Central memory CD4-positive, alpha-beta T cell (primary cell): ENCODE measurements at places on chromosomes 5 and 9.

DNA sequence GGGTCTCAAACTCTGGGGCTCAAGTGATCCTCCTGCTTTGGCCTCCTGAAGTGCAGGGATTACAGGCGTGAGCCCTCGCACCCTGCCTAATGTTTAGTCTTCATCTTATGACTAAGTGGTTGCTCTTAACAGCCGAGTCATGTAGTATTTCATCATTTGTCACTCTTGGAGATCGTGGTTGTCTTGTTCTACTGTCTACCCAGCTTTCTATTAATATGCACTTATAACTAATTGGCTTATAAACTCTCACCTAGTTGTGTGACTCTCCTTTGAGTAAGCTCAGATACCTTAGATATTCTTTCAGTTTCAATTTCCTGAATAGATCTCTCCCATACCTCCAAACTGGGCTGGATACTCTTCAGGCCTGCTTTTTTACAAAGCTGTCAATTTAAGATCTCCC lies 19.9 kb downstream of the SLC44A1 start:
- no peak for DNase-seq

GRCh38 chr5:42267091-42267490 lies 156.1 kb upstream of the GHR start:
- no peak for DNase-seq

DNA sequence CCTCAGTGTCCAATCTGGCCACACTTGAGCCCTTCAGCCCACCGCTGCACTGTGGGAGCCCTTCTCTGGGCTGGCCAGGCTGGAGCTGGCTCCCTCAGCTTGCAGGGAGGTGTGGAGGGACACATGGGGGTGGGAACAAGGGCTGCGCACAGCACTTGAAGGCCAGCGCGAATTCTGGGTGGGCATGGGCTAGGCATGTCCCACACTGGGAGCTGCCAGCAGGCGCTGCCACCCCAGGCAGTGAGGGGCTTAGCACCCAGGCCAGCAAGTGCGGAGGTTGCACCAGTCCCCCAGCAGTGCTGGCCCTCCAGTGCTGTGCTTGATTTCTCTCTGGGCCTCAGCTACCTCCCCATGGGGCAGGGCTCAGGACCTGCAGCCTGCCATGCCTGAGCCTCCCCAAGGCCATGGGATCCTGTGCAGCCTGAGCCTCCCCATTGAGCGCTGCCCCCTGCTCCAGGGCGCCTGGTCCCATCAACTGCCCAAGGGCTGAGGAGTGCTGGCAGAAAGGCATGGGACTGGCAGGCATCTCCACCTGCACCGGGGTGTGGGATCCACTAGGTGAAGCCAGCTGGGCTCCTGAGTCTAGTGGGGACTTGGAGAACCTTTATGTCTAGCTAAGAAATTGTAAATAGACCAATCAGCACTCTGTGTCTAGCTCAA lies 148.2 kb downstream of the EMB start:
- DNase-seq: no peak

- DNase-seq: no peak
Observed at GRCh38 chr9:1208157-1208556, 158.0 kb downstream of the DMRT2 start.

- no peak for DNase-seq
Observed at GRCh38 chr9:115883467-115884329, 269.9 kb upstream of the PAPPA start.

DNA sequence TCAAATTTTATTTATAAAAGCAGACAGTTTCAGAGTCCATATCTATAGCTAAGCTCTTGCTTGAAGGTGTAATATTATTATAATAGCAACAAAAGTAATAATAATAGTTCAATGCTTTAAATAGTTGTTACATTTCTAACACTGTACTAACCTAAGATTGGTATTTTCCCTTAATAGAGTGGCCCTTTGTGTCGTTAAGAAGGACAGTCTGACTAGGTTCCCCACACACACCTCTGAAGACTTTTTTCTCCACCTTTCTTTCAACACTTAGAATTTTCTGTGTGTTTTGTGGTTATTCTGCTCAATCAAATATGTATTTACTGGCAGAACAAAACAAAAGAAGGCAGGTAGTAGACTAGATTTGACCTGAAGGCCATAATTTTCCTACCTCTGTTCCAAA lies 223.2 kb upstream of the ACO1 start:
- no peak for DNase-seq

- DNase-seq: no peak
Observed at GRCh38 chr5:3671337-3671736, 75.7 kb downstream of the IRX1 start.

- no peak for DNase-seq
Observed at GRCh38 chr9:113548221-113549041, 84.9 kb downstream of the RGS3 start.

- DNase-seq: no peak
Observed at GRCh38 chr9:18821788-18822187, 211.2 kb downstream of the SAXO1 start.

DNA sequence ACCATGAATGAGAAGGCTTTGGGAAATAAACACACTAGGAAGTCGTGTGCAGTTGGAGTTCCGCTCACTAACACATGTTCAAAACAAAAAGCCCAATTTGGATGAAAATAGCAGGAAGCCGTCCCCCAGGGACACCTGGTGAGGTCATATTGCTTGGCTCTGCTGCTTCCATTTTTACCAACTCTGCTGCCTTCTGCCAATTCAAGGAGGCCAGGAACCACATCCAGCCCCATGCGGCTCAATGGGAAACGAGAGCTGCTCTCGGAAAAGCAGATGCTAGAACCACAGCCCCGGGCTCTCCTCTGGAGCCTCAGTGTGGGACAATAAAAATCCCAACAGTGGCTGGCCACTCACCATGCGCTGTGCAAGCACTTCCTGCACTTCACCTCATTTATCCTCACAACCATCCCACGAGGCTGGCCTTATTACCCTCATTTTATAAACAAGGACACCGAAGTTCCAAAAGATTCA lies 13.4 kb downstream of the ADAM19 start:
- DNase-seq: no peak

DNA sequence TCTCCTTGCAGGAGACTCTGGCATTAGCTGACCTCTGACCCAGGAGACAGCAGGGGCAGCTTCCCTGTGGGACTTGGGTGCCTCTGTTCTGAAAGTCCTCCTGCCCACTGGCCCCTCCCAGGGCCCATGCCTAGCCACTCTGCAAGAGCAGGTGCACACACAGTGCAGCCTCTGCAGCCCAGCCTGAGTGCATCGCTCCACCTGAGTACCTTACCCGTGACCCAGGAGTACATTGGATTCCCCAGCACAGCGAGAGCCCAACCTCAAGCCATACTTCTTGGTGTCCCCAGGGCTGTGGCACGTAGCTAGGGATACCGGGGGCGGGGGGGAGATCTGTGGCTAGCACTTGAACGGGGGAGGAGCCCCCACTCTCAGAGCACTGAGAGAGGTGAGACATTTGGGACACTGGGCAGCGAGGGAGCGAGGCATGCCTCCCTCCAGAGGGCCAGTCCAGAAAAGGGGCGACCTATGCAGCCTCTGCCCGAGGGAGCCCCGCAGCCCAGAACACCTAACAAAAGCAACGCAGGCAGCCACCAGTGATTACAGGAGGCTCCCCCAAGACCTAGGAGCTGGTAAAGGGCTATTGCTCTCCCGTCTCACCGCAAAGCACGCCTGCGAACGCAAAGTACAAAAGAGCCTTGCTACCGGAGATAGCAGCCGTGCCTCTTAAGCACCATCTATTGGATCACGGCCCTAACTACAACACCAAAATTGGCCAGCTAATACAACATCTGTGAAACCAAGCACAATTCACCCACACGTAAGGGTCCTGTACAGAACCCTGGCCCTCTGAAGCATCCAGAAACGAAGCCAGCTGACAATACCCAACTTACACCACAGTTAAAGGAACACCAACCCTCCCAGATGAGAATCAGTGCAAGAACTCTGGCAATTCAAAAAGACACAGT lies 826 bp upstream of the PRDM9 start:
- no peak for DNase-seq

DNA sequence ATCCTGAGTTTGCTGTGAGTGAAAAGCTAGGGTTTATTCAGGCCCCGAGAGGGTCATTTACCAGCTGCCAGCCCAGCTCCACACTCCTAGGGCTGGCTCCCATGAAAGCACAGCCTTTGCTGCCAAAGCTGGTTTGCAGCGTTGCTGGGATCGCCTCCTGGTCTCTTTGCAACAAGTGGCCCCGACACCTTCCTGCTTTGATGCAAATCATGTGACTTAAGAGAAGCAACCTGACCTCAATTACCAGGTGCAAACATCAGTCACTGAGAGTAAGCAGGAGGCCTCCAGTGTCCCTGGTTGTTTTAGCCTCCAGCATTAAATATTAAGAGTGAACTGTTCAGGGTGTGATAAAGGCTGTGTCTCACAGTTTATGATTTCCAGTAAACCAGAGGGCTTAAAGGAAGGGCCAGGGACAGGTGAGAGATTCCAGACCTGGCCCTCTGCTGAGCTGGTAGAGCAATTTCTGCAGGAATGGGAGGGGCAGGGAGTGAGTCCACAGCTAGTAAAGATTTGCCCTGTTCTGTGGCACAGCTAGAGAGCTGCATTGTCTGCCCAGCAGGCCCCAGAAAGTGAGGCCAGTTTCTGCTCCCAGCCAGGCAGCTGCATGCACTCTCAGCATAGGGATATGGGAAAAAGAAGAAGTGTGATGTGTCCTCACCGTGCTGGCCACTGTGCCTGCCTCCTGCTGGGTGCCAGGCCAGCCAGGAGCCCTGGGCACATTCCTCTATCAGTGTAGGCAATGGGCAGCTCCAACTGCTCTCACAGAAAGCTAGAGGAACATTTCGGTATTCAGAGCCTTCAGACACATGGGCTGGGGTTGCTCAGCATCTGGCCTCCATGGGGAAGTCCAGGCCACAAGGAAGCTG lies 58.0 kb downstream of the SLC22A5 start:
- DNase-seq: peak; percentile 80

- DNase-seq: no peak
Observed at GRCh38 chr9:81113453-81114124, 575.8 kb downstream of the TLE1 start.

GRCh38 chr9:92043002-92043401 lies 72.2 kb downstream of the SPTLC1 start:
- DNase-seq: no peak

DNA sequence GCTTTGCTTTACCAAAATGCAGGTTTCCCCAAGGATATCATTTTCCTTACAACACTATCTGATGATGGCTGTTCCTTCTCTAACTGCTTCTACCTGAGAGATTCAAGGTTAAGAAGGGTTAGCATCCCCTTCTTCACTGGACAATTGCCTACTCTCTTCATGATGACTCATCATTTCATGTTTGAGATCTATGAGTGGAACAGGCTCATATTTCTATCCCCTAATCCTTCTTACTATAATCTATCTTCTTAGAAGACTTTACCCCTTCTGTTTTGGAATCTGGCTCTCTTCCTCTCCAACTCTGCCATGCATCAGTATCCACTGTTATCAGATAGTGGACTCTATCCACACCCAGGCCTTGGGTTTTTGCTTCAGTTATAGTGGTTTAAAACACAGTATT lies 54.3 kb downstream of the NR3C1 start:
- no peak for DNase-seq

DNA sequence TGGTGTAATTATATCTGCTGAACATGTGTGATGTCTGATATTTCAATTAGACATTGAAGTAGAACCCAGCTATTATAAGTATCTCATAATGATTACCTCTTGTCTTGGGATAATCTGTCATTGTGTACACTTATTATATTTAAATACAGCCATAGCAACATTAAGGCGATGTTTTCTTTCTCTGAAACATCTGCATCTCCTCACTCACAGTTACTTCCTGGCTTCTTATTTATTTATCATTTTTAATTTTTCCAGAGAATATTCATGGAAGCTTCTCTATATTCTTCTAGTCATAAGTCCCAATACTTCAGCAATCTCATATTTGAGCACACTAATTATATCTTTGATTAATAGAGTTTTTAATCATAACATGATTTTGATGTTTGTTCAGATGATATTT lies 103.8 kb upstream of the FBN2 start:
- no peak for DNase-seq

- DNase-seq: no peak
Observed at GRCh38 chr9:37449862-37450632, 15.2 kb downstream of the ZBTB5 start.

- DNase-seq: no peak
Observed at GRCh38 chr9:115637661-115638060, 515.9 kb upstream of the PAPPA start.

DNA sequence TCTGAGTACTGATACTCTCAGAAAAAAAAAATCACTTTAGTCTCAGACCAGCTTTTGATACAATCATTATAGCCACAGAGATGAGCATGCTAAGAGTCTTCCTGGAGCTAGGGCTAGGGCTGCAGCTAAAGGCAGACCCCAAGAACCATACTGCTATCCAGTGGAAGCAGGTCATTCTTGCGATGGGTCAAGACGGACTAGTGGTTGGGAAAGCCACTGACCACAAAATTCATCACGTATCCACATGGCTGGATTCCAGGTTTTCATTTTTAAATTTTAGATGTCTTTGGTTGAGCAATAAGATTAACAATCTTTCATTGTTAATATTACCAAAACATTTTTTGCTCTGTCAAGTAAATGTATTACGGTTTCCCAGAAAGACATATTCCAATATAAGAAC lies 598.1 kb downstream of the DNAH5 start:
- DNase-seq: no peak

- no peak for DNase-seq
Observed at GRCh38 chr9:70746760-70747159, 332.3 kb upstream of the KLF9 start.

- DNase-seq: peak; percentile 33
Observed at GRCh38 chr5:14399054-14399692, 182.4 kb upstream of the OTULINL start.

DNA sequence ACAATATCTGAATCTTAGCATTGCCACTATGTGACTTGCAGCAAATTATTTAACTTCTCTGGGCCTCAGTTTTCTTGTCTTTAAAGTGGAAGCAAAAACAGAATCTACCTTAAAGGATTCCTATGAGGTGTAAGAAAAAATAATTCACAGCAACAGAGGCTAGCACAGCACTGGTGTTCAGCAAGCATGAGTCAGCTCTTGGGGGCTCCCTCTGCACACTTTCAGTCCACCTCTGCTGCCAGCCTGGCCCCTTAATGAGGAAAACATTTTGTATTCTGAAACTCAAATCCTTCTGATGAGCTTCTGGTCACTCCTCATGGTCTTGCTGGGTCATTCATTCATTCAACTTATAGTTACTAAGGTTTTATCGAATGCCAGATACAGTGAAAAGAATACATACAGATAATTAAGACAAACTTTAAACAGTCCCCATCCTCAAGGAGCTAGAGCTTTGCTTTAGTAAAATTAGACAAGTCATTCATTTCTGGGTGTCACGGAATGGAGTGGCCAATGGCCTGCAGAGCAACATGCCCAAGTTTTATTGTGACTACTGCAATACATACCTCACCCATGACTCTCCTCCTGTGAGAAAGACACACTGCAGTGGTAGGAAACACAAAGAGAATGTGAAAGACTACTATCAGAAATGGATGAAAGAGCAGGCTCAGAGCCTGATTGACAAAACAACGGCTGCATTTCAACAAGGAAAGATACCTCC lies 26.8 kb upstream of the IQGAP2 start:
- no peak for DNase-seq
